ENCODE measurements at places on chromosomes 7 and 10.

DNA sequence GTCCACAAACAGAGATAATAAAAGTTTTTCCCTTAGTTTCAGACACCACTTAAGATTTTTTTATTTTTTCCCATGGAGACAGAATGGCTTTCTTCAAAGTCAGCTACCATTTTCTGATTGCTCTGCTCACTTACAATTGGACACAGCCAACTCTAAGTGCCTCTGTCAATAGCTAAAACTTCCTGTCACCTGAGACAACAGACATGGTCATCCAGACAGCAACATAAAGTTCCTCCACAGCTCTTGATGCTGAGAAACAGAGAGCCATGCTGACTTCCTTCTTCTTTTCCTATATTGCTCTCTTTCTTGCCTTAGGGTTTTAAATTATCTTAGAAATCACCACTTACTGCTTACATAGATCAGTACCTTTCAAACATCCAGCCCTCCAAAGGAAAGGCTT is 12.0 kb downstream of the ZNF800 start:
- no peak for DNase-seq

DNA sequence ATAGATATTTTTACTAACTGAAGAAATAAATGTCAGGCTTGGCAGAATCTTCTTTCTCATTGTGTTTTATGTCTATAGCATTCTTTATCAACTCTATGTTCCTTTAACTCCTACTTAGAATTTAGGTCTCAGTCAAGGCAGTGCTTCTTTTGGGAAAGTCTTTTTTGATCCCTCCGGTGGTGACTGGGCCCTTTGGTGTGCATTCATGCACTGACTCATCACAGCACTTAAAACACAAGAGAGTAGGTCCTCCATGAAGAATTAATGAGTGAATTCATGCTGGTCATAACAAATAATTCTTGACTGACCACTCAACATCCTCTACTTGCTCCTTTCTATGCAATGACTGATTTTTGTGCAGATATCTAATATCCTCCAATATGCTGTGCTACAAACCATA is 458.8 kb upstream of the LRRTM3 start:
- no peak for DNase-seq

DNA sequence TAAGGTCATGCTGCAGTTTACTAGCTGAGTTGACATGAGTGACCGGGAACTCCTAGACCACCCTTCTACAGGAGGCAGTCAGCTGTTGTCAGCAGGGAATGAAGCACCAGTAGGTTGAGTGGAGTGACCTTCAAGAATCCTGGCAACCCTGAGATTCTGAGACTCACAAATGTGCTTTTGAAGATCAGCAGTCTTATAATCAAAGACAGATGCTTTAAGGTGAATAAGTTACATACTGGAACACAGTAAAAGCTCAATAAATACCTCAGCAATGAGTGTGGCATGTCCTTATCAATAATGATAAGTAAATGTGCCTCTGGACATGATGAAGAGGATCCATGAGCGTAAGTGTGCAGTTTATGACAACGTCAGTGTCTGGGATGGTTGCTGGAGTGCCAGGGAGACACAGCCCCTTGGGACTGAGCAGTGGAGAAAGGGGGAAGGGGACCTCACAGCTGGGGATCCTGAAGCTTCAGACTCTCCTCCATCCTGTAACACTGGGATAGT is 11.9 kb upstream of the OR6V1 start:
- DNase-seq, result no peak

- DNase-seq, result no peak
Observed at GRCh38 chr7:1668396-1669063, 1.5 kb upstream of the ELFN1 start.

GRCh38 chr7:29780346-29780745 is 26.0 kb upstream of the WIPF3 start:
- no peak for DNase-seq

DNA sequence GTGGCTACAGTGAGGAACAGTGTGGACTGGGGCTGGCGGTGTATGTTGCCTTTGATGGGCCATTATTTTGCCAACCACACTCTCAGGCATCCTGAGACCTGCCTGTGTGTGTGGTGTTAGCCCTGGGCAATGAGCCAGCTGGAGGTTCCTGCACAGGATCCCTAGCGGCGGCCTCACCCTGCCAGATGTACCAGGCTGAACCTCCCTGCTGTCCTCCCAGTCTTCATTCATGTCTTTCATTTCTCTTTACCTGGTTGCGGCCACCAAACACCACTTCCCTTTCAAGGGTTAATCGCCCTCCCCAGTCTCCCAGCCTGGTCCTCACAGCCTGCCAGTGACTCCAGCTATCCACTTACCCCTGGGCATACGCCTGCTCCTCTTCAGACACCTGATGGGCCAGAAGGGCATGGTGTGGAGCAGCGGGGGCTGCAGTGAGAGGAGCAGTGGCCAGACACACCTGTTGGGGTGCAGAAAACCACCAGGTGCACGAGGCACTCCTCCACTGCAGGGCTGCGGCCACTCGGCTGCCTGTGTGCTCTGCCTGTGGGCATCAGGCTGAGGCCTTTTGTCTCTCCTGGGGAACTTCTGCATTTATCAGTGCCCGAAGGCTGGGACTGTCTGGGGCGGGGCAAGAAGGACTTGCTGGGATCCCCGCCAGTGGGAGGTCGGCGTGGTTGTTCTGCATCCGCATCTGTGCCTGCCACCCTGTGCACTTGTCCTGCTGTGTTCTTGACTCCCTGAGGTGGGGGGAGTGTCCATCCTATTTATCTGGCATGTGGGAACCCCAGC is 111.6 kb downstream of the ARHGAP22 start:
- DNase-seq, result no peak

DNA sequence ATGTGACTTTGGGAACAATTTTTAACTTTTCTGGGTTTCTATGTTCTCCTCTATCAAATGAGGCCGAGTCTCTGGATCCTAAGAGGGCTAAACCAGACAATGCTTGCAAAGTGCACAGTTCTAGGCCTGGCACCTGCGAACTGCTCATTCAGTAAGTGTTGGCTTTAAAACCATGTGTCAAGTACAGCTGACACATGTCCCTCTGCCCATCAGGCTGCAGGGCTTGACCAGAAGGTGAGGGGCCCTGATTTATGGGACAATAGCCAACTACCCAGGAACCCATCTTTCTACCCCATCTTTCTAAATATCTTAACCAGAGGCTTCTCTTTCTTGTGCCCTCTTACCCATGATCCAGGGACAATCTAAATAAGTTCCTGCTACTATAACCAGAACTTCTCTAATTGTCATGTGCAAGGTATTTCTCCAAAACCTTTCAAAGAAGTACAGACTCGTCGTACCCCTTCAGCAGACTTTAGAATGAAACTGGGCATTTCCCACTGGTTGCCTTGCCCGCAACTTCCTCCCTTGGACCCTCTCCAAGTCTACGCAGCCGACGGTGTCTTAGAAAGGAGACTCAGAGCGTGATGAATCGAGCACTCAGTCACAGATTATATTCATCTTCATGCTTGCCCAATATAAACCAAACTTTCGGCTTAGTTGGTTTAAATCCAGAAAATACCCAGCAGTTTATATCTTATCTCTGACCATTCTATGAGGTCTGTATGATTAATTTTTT is 69.8 kb upstream of the STEAP1B start:
- DNase-seq, result no peak

Data from GM12892 (cell line).